Mucosa of gallbladder (tissue), 1 donor: ENCODE measurements at places on chromosomes 5 and 9.

GRCh38 chr5:139068494-139069151, 129.5 kb downstream of the SIL1 start:
- DNase-seq = no peak

- DNase-seq = peak; percentile 46
Observed at GRCh38 chr9:110555551-110556331, 23.8 kb downstream of the SVEP1 start.

- DNase-seq = no peak
Observed at GRCh38 chr5:60196385-60197113, 303.0 kb upstream of the PDE4D start.

DNA sequence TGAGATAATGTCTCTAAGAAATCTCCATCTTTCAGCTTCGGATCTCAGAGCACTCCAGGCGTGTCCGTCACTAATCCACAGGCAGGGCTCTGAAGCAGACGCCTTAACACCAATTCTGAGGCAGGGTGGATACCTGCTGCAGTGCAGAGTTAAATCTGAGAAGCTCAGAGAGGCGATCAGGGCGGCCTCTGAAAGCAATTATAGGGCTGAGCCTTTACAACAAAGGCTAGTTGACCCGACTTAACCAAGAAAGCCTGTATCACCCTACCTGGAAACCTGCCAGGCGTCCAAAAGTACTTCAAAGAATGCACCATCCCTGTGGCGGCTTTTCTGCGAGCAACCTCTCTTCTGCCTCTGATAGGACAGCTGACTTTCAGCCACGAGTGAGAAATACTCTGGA, 134.8 kb upstream of the MSX2 start:
- no peak for DNase-seq

DNA sequence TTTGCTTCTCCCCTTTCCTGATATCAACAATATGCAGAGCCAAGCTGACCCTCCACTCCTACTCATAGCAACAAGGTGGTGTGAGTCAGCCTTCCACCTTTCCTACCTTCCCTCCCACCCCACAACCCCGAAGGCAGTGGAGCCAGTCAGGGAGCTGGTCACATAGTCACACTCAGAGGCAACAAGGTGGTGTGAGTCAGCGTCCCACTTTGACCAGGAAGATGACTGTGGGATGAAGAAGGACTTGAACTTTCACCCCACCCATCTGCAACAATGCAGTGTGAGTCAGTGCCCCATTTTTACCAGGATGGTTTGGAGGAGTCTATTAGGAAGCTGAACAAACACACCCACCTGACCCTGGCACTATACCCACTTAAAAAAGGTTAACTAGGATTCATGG, 30.1 kb upstream of the ZNF782 start:
- no peak for DNase-seq

DNA sequence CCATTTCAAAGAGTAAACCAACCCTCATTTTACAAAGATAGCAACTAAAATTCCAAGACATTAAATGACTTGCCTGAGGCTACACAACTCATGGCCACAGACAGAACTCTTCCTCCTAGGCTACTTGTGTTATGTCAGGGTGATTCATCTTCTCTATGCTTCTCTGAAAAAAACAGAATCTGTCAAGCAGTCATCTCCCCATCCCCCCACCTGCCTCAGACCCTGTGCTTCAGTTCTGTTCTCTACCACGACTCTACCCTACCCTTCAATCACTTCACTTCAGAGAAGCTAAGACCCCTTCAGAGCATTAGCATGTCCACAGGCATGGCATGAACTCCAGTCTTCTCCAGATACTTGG, 277.7 kb upstream of the PTGER4 start:
- no peak for DNase-seq
